Mammary epithelial cell (primary cell): ENCODE measurements at places on chromosomes 5 and 9.

GRCh38 chr9:9631284-9631683, 981.5 kb downstream of the PTPRD start:
- no peak for DNase-seq

DNA sequence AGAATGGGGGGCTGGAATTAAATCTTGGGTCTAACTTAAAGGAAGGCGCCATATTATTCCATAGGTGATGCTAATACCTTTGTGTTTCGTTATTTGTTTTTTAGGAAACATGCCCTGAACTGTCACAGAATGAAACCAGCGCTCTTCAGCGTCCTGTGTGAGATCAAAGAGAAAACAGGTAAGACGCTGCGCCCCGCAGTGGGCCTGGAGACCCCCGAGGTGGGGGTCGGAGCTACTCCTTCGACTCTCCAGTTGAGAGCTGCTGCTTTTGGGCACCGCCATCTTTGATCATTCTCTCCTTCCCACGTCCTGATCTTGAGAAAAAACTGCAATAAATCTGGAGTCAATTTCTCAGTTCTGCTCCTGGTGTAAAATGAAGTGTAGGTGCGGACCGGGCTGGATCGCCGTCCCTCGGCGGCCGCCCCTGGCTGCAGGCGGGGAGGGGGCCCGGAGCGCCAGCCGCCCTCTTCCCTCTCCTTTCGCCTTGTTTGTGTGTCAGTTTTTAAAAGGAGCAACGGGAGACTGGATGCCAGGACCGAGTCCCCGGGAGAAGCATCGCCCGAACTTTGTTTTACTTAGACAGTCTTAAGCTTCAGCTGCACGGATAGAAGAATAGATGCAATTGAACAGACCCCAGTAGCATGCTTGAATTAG, 1.4 kb downstream of the PBX3 start:
- peak; percentile 39 for DNase-seq

GRCh38 chr9:126523611-126524111, 90.1 kb upstream of the LMX1B start:
- no peak for DNase-seq

DNA sequence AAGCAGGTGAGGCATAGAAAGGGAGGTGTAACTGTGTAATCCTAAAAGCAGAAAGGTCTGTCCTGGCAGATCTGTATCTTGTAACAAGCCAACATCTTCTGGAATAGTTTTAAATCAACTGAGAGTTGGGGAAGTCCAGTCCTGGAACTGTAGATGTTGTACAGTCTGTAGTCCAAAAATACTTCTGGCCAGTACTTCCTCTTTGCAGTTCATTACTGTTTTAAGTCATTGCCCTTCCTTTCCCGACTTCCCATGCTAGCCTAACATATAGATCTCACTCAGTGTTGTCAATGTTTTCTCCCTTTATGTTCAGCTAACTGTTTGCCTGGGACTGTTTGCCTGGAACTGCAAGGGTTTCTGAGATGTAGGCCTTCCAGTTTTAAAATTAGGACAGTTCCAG, 168.5 kb upstream of the ISL1 start:
- no peak for DNase-seq

- DNase-seq, result no peak
Measured at GRCh38 chr9:125805057-125805456, 57.9 kb downstream of the PBX3 start.

DNA sequence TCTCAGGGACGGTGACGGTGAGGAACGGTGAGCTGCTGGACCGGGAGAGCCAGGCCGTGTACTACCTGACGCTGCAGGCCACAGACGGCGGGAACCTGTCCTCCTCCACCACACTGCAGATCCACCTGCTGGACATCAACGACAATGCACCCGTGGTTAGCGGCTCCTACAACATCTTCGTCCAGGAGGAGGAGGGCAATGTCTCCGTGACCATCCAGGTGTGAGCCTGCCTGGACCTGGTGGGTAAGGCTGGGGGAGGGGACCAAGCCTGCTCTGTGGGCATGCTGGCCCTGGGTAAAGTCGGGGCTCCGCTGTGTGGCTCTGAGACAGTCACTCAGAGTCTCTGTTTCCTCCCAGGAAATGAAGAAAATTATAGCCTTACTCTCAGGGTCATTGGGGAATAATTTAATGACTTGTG, 29.3 kb downstream of the CDHR2 start:
- peak; percentile 68 for DNase-seq

DNA sequence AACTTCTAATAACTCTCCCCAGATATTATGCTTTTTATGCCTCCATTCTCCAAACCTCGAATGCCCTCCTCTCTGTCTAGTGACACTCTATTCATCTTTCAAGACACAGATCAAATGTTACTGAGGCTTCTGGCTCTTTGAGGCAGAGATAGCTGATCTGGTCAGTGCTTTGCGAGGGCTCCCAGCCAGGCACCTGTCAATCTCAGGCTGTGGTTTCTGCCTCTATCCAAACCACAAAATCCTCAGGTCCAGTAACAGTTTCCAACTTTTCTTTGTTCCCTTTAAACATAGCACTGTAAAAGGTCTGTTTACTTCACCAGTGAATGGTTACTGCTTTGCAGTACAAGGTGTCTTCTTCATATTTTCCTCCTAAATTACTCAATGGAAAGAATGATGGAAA, 11.5 kb upstream of the STK32A start:
- no peak for DNase-seq

DNA sequence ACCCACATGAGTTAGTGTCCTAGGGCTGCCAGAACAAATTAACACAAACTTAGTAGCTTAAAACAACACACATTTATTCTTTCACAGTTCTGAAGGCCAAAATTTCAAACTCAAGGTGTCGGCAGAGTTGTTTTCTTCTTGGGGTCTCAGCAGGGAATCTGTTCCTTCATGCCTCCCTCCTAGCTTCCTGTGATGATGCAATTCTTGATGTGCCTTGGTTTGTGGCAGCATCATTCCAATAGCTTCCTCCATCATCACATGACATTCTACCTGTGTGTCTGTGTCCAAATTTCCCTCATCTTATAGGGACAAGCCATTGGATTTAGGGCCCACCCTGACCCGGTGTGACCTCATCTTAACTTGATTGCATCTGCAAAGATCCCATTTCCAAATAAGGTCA, 12.2 kb upstream of the SLC25A48 start:
- DNase-seq, result no peak

GRCh38 chr5:37086466-37087173, 162.6 kb downstream of the CPLANE1 start:
- DNase-seq, result peak; percentile 15

DNA sequence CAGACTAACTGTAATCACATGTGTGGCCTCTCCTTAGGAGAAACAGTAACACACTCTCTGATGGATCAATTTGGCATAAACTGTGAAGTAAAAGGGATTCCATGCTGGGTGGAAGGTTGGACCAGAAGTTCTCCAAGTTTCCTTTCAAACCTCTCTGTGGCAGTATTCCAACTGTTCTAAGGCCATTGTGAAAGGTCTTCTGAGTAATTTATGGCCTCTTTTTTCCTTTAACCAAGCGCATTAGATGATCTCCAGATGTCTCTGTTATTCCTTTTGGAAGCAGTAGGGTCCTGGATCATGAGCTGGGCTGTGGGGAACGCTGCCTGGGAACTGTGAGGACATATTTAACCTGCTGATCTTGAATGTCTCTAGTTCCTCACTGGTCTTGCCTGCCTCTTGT, 80.6 kb upstream of the IL6ST start:
- no peak for DNase-seq

DNA sequence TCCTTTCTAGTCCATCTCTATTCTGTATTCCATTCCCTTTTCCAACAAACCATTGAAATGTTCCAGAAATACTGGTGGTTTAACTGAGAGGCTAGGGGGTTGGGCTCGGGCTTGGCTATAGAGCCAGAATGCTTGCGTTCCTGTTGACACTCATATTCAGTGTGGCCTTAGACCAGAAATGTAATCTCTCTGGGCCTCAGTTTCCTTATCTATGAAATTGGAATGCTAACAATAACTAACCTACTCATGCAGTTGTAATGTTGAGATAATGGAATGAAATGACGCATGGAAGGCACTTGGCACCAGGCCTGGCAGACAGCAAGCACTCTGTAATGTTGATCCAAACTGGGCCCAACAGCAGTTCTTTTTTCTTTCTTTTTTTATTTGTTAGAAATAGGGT, 26.8 kb downstream of the JADE2 start:
- DNase-seq, result peak; percentile 55

DNA sequence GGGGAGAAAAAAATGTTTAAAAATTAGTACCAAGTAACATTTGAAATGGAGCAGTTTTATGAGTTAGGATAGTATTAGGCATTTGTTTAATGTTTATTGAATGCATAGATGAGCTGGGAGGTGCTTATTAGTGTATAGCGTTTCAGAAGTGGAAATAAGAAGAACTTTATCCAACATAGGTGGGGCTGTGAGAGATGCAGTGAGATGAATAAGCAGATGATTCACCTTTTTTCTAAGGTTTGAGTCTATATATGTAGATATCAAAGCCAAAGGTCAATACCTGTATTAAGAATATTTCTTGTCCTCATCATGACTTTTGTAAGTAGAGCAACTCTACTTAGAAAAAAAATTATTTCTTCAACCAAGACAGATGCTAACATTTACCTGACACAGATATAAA, 54.6 kb upstream of the POU4F3 start:
- DNase-seq, result peak; percentile 57
